ENCODE measurements at places on chromosomes 5 and 9.

GRCh38 chr9:95249986-95250385, 67.5 kb downstream of the FANCC start:
- DNase-seq: no peak

GRCh38 chr5:28249771-28250415, 1211.5 kb upstream of the CDH9 start:
- DNase-seq: no peak

DNA sequence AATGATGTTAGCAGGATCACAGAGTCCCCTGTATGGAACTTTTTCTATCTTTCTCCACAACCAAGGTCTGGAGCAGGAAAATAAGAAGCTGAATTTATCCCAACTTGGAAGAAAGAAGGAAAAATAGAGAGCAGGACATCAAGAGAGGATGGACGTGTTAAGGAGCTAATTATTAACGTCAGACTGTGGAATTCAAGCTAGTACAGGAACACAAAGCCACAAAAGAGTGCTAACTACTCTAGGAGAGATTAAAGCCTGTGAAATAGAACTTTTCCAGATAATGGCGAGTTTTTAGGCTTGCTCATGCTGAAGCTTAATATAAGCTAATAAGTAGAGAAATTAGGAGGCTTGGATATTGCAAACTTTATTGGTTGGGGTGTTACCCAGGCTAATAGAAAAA, 632 bp upstream of the SPINK13 start:
- DNase-seq: no peak

GRCh38 chr5:146425023-146425422, 22.1 kb upstream of the TCERG1 start:
- DNase-seq: no peak

DNA sequence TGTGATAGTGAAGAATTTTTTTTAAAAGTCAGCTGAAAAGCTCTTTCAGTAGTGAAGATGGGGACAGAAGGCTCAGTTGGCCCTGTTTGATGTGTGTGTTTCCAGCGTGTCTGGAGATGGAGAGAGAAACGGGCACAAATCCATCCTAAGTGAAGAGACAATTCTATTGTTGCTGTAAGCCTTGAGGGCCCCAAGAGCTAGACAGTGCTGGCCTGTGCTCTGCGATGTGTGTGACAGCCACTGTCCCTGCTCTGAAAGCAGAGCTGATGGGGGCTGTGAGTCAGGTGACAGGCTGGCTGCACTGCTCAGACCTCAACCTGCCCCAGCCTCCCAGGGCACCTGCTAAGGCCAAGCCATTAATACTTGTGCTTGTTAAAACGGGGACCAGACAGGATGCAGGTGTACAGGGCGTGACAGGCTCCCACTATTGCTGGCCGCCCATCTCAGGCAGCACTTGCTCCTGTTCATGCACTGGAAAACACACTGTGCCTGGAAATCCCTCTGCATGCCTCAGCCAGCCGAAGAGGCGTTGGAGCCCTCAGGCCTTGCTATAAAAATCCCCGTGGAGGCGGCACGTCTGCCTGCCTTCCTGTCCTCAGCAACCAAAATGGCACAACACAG, 44.6 kb upstream of the SEMA4D start:
- DNase-seq: peak; percentile 78

DNA sequence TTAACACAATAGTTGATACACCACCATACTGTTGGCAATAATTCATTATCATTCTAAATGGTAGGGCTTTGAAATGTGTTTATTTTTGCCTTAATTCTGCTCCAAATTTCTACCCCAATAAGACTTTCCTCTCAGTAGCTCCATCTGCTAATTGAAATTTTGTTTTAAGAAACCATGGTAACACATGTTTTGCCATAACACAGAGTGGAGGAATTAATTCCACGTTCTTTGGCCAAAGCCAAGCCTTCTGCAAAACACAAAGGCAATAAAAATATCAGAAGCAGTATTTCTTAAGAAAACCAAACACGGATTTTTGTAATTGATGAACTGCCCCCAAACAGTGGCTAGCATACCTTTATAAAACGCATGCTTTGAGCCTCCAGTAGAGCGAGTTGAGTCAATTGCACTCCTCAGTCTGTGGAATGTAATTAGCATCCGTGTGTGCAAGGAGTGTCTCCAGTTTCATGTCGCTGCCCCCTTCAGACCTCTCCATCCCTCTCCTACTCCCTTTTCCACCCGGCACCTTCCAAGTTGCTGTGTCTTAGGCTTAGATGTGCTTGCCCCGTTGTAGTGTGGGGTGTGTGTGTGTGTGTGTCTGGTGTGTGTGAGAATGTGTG, 58.2 kb upstream of the CKS2 start:
- DNase-seq: no peak

DNA sequence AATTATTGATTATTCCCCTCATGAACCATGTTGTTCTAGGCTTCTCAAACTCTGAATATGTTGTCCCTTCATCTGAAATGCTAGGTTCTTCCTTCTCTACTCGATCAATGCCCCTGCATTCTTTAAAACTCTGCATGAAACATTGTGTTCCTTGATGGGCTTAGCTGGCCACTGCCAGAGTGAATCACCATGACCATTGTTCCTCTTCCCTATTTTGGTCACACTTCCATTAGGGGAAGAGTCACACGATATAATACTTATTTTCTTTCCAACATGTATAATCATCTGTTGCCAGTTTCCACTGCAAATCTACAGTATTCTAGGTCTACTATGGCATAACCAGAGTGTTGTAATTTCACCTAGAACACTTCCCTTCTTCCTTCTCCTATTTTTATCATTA, 247.9 kb downstream of the TRPM3 start:
- no peak for DNase-seq

GRCh38 chr5:169881702-169882303, 98.5 kb downstream of the INSYN2B start:
- DNase-seq: no peak

- no peak for DNase-seq
Observed at GRCh38 chr9:18666986-18667772, 193.2 kb downstream of the ADAMTSL1 start.

GRCh38 chr5:74647096-74647495, 6.6 kb upstream of the ENC1 start:
- no peak for DNase-seq

- no peak for DNase-seq
Observed at GRCh38 chr5:149936044-149936699, 8.4 kb downstream of the PDE6A start.

DNA sequence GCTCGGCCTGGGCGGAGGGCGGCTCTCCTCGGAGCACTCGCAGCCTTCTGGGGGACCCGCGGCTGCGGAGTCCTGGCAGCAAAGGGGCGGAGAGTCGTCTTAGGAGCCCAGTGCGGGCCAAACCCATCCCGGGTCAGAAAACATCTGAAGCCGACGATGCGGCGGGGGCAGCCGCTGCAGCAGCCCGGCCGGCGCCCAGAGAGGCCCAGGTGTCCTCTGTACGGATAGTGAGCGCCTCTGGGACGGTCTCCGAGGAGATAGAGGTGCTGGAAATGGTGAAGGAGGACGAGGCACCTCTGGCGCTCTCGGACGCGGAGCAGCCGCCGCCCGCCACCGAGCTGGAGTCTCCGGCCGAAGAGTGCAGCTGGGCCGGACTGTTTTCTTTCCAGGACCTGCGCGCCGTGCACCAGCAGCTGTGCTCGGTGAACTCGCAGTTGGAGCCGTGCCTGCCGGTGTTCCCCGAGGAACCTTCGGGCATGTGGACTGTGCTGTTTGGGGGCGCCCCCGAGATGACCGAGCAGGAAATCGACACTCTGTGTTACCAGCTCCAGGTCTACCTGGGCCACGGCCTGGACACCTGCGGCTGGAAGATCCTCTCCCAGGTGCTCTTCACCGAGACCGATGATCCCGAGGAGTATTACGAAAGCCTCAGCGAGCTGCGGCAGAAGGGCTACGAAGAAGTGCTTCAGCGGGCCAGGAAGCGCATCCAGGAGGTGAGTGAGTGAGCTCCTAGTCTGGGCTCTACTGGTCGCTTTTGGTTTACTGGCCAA, 1.2 kb downstream of the JMY start:
- DNase-seq: no peak

DNA sequence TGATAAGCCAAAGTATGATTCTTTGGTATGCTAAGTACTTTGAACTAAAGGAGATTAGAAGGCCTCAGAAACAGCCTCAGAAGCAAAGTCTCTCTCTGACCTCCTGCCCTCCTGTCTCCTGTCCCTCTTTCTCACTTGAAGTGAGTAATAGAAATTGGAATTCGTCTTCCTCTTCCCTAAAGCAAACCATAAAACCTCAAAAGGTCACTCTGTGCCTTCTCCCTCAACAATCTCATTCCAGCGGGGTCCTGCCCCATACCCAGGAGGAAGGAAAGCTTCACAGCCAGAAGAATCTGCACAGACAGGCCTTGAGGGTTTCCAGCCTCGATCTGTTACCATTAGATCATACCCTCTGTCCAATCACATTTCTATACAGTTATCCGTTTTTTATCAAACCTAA, 87.8 kb downstream of the HAPLN1 start:
- DNase-seq: no peak

- no peak for DNase-seq
Observed at GRCh38 chr9:104992659-104993058, 64.7 kb upstream of the ABCA1 start.

GRCh38 chr5:170121321-170121720, 15.6 kb downstream of the FOXI1 start:
- DNase-seq: no peak

- DNase-seq: no peak
Observed at GRCh38 chr9:87093777-87094176, 146.5 kb upstream of the GAS1 start.

- no peak for DNase-seq
Observed at GRCh38 chr9:14180960-14181537, 132.9 kb downstream of the NFIB start.

DNA sequence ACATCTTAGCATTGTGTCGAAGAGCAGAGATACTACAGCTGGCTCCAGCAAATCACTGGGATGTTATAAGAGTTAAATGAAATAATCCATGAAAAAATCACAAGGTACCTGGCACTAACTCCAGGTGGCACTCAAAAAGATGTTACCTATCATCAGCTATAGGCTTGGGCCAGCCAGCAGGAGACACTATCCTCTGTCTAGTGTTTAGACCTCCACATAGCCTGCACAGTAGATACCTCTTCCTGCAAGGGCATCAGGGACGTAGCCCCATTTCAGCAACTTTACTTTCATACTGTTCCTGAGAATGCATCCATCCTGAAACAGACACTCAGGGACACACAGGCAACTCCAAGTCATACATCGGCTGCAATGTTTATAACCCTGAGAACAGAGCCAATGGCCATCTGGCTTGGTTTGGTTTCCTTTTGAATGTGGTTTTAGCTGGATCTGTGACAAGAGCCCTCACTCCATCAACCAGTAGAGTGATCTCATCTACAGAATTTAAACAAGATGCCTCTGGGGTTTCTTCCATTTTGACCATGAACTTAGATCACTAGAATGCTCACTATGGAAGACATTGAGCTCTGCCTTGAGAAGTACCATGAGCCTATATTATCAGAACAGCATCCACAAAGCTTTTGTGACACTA, 69.9 kb downstream of the TLE1 start:
- no peak for DNase-seq

- no peak for DNase-seq
Observed at GRCh38 chr5:151079838-151080612, 809 bp downstream of the TNIP1 start.

GRCh38 chr5:51829691-51830090, 446.4 kb downstream of the ISL1 start:
- DNase-seq: no peak

- no peak for DNase-seq
Observed at GRCh38 chr5:88878976-88879375, 4.0 kb downstream of the MEF2C start.

DNA sequence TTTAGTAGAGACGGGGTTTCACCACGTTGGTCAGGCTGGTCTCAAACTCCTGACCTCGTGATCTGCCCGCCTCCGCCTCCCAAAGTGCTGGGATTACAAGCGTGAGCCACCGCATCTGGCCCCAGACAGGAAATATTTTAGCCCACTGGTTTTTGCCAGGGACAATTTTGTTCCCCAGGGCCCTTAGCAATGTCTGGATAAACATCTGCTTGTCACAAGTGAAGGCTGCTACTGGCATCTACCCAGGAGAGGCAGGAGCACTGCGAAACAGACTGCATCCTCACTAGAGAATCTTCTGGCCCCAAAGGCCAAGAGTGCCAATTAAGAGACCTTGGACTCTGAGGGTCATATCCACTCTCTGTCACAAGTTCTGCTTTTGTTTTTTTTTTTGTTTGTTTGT, 2.4 kb upstream of the TPRN start:
- DNase-seq: no peak

DNA sequence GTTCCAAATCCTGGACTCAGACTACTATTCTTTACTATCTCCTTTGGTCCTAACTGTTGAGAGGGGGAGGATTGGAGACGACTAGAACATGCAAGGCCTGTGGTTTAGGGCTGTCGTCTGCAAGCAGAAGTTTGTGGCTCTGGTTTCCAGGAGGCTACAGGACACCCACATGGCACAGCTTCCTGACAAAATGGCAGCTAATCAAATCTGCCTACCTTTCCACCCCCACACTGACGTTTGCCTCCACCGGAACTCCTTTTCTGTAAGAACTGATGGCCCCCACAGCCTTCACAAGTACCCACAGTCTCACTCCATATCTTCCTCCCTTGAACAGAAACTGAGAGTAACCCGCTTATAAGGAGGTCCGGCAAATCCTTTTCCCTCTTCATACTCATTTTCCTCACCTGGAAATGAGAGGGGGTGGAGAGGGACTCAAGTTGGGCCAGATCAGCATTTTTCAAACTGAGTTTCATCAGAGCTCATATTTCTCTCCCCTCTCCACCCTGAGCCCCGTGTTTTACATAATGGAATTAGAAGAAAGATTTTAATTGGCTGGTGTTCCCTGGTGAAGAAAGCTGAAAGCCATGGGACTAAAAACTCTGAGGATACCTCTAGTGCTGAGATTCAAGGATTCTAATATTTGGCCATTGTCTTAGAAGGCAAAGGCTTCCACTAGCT, 5.2 kb downstream of the SLC31A2 start:
- DNase-seq: peak; percentile 55

DNA sequence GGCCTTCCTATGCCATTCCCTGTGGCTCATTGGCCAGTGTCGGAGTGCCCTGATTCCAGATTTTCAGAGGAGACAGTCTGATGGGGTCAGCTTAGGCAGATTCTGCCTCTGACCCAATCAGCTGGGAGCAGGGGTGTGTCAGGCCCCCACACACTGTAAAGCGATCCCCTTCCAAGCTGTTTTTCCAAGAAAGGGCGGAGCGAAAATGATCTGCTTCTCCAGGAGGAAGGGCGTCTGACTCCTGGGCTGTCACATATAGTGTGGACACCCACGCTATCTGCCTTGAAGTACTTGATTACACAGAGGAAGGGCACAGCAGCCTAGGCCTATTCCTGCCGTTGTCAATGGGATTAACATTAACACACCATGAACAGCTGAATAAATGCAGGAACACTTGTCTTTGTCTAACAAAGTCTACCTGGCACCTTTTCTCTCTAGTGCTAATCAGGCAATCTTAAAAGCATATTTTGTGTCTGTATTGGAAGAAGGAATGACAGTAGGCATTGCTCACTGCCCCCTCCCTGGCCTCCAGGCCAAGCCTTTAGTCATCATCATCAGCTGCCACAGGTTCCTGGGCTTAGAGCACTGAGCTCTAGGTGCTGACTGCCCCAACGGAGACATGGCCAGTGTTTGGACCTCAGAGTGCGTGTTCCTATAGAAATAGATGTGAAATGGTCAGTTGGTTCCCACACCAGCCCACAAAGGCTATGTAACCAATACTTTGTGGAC, 218.7 kb downstream of the MELK start:
- no peak for DNase-seq

- DNase-seq: no peak
Observed at GRCh38 chr5:11476866-11477265, 427.4 kb downstream of the CTNND2 start.

- DNase-seq: peak; percentile 23
Observed at GRCh38 chr5:171342362-171343111, 33.5 kb downstream of the TLX3 start.

- DNase-seq: no peak
Observed at GRCh38 chr9:2307480-2307879, 292.3 kb downstream of the SMARCA2 start.
